ENCODE measurements at places on chromosomes 2 and 18.

GRCh38 chr2:197184959-197185586 lies 125.5 kb downstream of the ANKRD44 start:
- DNase-seq = no peak

GRCh38 chr2:200966770-200967169 lies 3.3 kb upstream of the ORC2 start:
- DNase-seq = no peak

DNA sequence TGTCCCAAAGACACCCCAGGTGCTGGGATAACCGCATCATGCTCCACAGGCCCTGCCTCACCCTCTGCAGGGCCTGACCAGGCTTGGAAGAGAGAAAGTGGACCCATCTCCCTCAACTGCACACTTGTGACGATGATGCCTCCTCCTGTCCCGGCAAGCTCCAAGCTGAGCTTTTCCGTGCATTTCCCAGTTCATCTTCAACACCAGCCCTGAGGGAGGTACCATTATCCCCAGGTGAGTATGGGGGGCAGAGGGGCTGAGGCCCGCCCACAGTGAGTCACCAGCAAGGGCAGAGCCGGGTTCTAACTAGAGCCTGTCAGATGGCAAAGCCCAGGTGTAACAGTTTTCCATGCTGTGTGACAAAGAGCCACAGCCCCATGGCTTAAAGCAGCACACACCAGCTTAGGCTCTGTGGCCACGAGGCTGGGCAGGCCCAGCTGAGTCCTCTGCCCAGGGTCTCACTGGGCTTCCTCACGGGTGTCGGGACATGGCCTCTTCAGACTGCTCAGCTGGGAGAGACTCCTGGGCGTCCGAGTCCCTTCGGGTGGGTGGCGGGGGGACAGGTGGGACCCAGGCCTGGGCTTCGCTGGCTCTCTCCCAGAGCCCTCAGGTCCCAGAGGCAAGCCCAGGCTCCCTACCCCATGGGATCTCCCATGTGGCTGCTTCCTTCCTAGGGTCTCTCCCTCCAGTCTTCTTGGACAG lies 108.4 kb upstream of the OTOS start:
- DNase-seq = peak; percentile 66

DNA sequence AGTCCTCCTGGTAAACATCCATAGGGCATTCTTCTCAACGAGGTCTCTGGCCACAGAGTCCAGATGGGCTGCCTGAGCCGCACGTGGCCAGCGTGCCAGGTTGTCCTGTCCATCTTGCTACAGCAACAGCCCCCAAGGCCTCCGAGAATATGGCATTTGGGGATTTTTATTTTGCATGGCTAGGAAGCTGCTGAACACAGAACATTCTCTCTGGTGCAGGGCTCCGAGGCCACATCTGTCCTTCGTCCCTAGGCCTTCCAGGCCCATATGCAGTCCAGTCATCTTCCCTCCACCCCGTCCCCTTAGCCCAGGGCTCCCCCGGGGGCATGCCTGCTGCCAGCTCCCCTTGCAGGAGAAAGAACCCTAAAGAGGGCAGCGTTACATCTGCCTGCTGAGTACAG lies 2.3 kb downstream of the HDAC4 start:
- no peak for DNase-seq

DNA sequence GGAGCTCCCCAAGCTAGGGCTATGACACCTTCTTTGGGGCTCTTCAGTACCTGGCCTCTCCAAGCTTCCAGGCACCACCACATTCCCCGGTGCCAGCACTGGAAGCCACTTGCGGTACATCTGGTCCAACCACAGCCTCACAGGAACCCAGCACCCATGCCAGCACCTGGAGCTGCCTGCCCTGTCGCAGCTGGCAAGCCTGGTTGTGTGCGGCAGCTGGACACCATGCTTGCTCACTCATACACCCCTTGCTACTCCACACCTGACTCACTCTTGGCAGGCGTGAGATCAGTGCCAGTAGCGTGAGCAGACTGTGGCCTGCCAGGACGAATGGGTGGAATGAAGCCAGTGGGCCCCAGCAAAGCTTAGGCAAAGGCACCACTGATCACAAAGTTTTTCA lies 34.0 kb downstream of the LRRTM4 start:
- no peak for DNase-seq

GRCh38 chr2:207072571-207072970 lies 93.2 kb downstream of the KLF7 start:
- DNase-seq = no peak
